ENCODE measurements at places on chromosomes 3 and 15.

GRCh38 chr15:99435113-99435695 lies 130.6 kb upstream of the MEF2A start:
- DNase-seq, result no peak

DNA sequence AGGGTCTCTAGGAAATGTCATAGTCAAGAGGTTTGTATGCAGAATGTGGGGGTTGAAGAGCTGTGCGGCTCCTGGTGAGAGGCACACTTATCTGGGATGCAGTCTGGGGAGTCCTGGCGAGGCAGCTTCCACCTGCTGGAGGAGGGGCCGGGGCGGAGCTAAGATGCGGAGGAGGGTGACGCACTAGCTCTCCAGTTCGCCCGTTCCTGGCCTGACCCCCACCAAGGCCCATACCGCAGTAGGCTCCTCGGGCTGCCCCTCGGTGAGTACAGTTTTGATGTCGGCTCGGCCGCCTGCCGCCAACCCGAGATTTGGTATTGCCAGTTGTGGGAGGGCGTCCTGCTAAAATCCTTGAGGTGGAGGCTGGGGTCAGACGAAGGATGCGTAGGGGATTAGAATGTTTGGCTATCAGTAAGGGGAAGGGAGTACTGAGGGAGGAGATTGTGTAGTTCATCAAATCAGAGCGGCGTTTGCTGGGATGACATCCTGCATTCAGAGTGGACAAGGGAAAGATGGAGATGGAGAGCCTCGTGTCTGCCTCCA lies at the start of gene SCG5:
TSS of gene SCG5 (plus strand) at position 194 of the 543 bp plus-strand sequence. CDS start 1,883 bp downstream, outside the sequence.
- no peak for DNase-seq

DNA sequence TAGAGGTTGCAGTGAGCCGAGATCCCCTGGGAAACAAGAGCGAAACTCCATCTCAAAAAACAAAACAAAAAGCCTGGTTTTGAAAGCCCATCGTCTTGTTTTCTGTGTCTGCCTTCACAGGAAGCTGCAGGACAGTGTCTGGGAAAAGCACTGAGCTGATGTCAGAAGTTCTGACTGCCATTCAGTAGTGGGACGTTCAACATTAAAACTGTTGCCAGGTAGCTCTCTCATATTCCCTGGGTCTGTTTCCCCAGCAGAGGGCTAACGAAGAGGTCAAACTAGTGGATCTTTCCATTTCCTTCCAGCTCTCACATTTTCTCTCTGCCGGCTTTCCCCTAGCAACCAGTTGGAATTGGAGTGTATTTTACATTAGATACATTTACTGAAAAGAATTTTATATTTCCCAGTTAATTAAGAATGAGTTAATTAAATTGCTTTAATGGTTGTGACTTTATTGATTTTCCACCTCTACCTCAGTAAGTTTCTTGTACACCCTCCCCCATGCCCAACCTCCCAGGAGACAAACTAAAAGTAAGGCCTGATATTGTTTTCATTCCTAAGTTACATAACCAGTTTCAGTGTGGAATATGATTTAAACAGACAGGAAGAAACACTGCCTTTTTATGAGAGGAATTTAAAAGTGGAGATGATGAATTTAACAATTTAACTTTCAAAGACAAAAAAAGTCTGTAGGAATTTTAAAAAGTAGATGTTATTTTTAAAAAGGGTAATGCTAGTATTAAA lies 29.9 kb downstream of the RCN2 start:
- DNase-seq, result no peak

- DNase-seq, result no peak
Observed at GRCh38 chr15:81560405-81560804, 186.4 kb upstream of the TMC3 start.

- DNase-seq, result no peak
Observed at GRCh38 chr3:172536993-172537419, 13.8 kb upstream of the TNFSF10 start.

DNA sequence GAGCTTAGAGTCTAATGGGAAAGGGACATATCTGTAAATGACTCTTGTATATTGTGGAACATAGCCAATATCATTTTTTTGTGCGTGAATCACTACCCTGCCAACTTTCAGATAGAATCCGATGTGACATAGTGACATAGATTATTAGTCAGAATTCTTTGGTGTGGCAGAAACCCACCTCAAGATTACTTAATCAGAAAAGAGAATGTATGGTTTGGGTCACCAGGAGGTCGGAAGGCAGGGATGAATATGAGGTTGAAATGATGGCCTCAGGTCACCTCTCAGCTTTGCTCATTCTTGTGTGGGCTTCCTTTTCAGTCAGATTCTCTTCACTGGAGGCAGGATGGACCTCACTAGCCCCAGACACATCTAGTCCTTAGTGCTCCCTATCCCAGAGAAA lies 41.4 kb downstream of the SNAPC5 start:
- no peak for DNase-seq

GRCh38 chr3:171169866-171170265 lies 143.3 kb upstream of the SLC2A2 start:
- no peak for DNase-seq

GRCh38 chr3:70179111-70179510 lies 133.3 kb downstream of the MDFIC2 start:
- no peak for DNase-seq

- DNase-seq, result no peak
Observed at GRCh38 chr3:50364573-50365079, 5.3 kb upstream of the TMEM115 start.

DNA sequence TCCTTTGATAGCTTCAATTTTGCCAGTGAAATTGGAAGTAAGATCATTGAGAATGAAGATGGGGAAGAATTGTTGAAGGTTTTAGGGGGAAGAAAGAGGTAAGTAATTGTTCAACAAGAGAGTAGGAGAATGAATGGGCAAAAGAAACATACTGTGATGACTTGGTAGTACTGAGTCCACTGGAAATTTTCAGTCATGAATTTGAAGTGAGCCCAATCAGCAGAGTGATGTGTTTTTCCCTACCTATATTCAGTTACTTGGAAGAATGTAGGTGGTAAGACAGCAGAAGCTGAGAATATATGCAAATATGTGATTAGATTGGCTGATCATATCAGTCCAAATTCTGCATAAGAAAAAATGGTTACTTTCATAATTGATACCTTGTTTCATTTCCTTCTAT lies 569.6 kb downstream of the AGBL1 start:
- no peak for DNase-seq

DNA sequence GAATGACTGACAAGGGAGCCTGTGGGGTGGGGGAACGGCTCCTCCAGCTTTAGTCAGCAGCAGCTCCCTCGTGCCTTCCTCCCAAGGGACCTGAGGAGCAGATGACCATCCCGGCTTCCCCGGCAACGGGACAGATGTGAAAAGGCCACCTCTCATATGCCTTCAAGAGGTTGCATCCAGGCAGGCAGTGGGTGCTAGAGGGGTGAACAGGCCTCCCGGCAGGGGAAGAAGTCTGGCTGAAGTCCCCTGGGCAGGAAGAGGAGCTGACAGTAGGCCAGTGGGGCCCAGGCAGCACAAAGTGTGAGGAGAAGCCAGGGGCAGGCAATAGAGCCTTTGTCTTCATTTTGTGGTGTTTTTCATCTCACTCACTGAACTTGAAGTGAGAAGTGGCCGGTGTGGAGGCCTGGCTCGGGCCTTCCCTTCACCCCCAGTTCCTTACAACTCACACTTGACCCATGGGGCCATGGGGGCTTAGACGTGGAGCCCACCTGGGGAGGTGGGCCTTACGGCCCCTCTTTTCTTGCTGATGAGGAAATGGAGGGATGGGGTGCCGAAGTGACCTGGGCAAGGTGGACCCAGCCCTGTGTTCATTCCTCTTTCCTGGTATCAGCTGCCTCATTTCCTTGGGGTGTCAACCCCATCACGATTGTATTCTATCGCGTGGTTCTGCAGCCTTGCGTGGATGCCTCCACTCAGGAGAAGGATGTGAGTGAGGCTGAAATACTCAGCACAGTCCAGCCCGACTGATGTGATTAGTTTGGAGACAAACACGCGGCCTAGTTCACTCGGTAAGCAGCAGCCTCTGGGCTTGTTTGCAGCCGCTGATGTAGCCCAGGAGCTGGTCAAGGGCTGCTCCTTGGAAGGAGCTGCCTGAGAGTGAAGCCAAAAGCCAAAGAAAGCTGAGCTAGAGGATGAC lies 115.5 kb upstream of the ALDH1A3 start:
- no peak for DNase-seq

GRCh38 chr3:25133588-25133987 lies 294.5 kb upstream of the RARB start:
- no peak for DNase-seq

- no peak for DNase-seq
Observed at GRCh38 chr3:101288294-101288693, 32.1 kb downstream of the IMPG2 start.

DNA sequence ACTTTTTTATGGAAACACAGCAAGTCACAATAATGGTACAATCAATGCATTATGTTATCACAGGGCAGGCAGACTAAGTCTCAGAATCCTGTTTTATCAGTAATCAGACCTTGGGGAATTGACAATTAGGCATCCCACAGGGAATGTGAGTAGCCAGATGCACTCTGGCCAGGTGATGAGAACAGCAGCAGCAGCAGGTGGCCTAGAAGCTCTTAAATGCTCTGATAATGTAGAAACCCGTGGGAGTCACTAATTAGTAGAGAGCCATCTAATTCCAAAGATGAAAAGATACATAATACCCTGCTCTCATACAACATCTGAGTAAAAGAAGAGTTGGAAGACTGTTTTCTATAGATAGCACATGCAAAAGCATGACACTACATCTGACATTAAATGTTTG lies 12.6 kb downstream of the CEP152 start:
- no peak for DNase-seq

- DNase-seq, result no peak
Observed at GRCh38 chr3:195596765-195597171, 13.0 kb upstream of the APOD start.

GRCh38 chr3:98770261-98771039 lies 7.3 kb downstream of the ST3GAL6 start:
- no peak for DNase-seq

- DNase-seq, result no peak
Observed at GRCh38 chr3:33901862-33902563, 103.6 kb downstream of the PDCD6IP start.

DNA sequence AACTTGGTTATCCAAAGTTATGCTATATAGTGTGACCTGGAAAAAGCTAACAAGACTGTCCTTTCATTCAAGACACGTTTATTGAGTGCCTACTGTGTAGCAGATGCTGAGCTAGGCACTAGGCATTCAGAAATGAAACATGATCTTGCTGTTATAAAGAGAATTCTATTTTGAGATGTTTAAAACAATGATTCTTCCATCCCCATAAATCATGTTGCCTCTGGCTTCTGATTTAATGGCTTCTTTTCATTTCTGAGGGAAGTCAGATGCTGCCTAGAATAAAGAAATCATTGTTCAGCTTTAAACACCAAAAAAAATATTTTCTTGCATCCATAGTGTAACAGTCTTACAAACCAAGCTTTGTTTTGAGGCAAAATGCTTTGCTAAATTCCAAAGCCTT lies 620.9 kb upstream of the UBE2E2 start:
- DNase-seq, result no peak

GRCh38 chr3:138060792-138061191 lies 50.8 kb downstream of the CLDN18 start:
- DNase-seq, result no peak

DNA sequence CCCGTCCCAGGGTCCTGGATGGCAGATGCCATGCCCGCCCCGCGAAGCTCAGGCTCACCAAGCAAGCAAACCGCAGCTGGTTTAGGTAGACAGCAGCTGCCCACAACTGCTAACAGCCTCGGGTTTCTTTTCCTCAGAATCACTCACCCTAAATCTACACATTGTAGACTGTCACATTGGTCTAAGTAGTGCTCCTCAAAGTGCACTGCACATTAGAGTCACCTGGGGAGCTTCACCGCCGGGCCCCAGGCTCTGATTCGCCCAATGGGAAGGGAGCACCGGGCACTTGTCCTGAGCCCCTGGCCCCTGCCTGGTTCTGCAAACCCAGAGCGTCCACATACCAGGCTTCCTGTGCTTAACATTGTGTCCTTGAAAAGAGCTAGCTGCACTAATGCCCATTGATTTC lies 752 bp downstream of the OCA2 start:
- no peak for DNase-seq

DNA sequence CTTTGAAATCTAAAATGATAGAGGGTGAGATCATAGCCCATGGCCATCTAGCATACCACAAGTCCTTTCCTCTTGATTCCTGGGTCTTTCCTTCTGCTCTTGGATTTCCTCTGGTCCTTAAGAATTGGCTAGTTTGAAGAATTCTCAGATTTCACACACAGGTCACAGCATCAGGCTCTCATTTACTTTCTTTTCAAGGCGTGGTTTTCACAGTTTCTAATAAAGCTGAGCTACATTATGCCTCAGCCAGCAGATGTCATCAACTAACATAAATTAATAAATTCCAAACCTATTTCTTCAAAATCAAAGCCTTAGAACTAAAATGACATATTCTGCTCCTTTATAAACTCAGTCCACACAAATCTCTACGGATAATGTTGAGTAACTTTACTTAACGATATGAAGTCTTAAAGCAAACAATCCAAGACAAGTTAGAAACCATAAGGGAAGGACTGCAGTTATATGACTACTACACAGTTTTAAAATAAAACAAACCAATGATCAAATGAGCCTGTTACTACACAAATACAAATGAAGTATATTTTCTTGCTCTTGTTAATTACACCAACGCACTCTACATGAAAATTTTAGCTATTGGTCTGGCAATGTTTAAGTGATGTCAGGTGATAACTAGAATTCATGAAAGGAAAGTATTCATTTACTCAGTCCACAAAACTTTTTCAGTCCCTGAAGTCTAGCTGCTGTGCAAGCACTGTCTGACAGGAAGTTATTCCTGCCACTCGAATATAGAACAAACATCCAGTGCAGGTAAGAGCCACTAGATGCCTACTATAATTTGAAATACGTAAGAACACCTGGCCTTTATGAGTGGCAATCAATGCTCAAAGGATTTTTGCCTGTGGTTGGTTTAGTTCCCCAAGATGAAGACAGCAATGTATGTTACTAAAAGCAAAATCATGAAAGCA lies 9.2 kb downstream of the CCDC14 start:
- no peak for DNase-seq

- no peak for DNase-seq
Observed at GRCh38 chr15:29616512-29616911, 205.8 kb downstream of the TJP1 start.

- no peak for DNase-seq
Observed at GRCh38 chr15:53266176-53266575, 476.0 kb upstream of the ONECUT1 start.

DNA sequence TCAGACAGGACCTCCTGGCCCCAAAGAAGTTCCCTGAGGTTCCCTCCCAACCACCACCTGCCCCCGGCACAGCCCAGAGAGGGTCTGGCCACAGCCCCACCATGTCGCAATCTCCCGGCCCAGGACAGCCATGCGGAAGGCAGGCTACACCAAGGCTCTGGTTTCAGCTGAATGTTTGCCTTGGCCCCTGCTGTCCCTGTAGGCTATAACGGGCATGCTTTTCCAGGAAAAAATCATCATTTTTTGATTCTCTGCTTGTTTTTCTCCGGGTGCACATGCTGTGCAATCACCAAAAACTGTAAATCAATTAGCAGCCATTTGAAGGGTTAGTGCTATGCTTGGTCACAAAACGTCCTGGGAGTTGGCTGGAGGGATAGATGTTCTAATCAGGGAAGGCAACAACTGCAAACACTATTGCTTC lies 142.7 kb upstream of the IGF1R start:
- no peak for DNase-seq

GRCh38 chr3:112718516-112718915 lies 77.6 kb upstream of the CCDC80 start:
- DNase-seq, result no peak
